Effector memory CD8-positive, alpha-beta T cell (primary cell): ENCODE measurements at places on chromosomes 16 and 17.

GRCh38 chr17:65442691-65443090 lies 118.8 kb downstream of the AXIN2 start:
- no peaks in the 10 kb centered on the region for H3K36me3 ChIP-seq
- DNase-seq = no peak
- H3K4me1 ChIP-seq = no peaks in the 10 kb centered on the region
- H3K27ac ChIP-seq = no peak overlapping the region
- H3K27me3 ChIP-seq = peaks cover 81% of the 10 kb centered on the region

DNA sequence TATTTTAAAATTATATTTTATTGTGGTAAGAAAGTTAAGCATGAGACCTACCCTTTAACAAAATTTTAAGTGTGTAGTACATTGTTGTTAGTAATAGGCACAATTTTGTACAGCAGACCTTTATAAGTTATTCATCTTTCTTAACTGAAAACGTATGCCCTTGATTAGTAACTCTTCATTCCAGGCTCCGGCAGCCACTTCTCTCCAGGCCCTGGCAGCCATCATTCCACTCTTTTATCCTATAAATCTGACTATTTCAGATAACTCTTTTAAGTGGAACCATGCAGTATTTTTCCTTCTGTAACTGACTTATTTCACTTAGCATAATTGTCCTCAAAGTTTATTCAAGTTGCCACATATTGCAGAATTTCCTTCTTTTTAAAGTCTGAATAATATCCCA lies 348.2 kb downstream of the CDH11 start:
- no peaks in the 10 kb centered on the region for H3K36me3 ChIP-seq
- no peak for DNase-seq
- H3K4me1 ChIP-seq = no peaks in the 10 kb centered on the region
- no peak overlapping the region for H3K27ac ChIP-seq

GRCh38 chr16:379183-379960 lies 2.4 kb downstream of the PGAP6 start:
- H3K27me3 ChIP-seq = no peaks in the 10 kb centered on the region
- H3K4me1 ChIP-seq = peaks cover 20% of the 10 kb centered on the region
- DNase-seq = no peak

DNA sequence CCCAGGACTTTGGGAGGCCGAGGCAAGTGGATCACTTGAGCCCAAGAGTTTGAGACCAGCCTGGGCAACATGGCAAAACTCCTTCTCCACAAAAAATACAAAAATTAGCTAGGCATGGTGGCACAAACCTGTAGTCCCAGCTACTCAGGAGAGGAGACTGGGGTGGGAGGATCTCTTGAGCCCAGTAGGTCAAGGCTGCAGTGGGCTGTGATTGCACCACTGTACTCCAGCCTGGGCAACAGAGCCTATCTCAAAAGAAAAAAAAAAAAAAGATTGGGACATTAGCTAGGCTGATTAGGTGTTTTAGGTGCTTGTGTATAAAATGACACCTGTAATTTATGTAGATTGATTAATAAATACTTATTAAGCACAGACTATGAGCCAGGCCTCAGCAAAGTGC lies 10.1 kb downstream of the GFOD2 start:
- peaks cover 8% of the 10 kb centered on the region for H3K36me3 ChIP-seq
- no peaks in the 10 kb centered on the region for H3K27me3 ChIP-seq
- peaks cover 22% of the 10 kb centered on the region for H3K4me1 ChIP-seq
- DNase-seq = no peak
- no peak overlapping the region for H3K4me3 ChIP-seq
- peak overlapping the region; percentile 70 for H3K27ac ChIP-seq

DNA sequence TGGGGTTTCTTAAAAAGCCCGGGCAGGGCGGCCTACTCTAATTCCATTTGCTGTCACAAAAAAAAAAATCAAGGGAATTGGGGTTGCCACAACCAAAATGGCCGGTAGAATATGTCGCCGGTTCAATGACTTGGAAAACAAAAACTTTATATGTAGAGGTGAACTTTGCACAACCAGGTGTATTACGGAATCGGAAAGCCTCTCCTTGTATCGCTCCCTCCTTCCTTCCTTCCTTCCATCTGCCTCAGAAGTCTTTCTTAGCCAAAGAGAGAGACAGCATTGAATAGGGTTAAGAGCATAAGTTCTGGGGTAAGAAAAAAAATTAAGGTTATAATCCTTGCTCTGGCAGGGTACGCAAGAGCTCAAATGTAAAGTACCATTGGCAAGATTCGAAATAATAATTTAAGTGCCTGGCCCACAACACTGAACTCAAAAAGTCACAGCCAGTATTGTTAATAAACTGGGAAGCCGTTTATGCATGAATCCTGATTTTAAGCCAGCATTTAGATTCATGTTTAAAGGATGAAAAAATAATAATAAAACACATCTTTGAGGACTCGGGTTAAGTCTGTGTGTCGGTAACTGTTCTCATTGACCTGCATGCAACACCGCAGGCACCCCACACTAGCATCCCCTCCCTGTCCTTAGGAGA lies 522 bp upstream of the GLG1 start:
- peak overlapping the region; percentile 95 for H3K27ac ChIP-seq
- DNase-seq = no peak
- H3K27me3 ChIP-seq = no peaks in the 10 kb centered on the region
- H3K4me1 ChIP-seq = peaks cover 42% of the 10 kb centered on the region

DNA sequence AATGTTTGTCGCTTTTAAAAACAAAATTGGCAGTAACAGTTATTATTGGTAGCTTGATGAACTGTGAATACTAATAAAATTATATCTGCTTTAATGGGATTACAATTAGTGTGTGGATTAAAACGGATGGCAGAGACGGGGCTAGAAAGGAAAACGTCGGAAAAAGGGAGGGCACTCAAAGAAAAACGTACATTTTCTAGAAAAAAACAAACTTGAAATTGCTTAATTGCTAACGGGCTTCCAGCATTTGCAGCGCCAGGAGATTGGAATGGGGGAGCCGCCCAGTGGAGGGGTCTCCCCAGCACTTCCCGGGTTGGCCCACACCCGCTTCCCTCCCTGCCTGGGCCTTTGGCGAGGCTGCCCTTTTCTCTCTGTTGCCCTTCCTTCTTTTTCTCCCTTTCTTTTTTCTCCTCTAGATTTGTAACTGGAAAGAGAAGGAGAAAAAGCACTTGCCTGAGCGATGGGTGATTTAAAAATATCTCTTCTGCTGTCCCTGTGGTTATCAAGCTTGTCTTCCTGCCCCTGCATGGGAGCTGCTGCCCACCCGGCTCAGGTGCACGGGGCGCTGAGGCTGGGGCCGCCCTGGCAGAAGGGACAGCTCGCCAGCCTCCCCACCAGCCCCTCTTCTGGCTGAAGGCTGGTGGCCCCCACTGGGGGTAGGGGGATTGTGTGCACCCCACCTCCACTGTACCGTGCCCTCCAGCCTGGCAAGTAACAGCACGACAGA lies 5.9 kb downstream of the BAHCC1 start:
- no peak overlapping the region for H3K27ac ChIP-seq
- peaks cover 21% of the 10 kb centered on the region for H3K36me3 ChIP-seq
- H3K27me3 ChIP-seq = peaks cover 81% of the 10 kb centered on the region

- peak overlapping the region; percentile 97 for H3K27ac ChIP-seq
- DNase-seq = no peak
- peaks cover 66% of the 10 kb centered on the region for H3K4me1 ChIP-seq
- no peaks in the 10 kb centered on the region for H3K27me3 ChIP-seq
Observed at GRCh38 chr16:57537581-57538234, 1.3 kb upstream of the CCDC102A start.

DNA sequence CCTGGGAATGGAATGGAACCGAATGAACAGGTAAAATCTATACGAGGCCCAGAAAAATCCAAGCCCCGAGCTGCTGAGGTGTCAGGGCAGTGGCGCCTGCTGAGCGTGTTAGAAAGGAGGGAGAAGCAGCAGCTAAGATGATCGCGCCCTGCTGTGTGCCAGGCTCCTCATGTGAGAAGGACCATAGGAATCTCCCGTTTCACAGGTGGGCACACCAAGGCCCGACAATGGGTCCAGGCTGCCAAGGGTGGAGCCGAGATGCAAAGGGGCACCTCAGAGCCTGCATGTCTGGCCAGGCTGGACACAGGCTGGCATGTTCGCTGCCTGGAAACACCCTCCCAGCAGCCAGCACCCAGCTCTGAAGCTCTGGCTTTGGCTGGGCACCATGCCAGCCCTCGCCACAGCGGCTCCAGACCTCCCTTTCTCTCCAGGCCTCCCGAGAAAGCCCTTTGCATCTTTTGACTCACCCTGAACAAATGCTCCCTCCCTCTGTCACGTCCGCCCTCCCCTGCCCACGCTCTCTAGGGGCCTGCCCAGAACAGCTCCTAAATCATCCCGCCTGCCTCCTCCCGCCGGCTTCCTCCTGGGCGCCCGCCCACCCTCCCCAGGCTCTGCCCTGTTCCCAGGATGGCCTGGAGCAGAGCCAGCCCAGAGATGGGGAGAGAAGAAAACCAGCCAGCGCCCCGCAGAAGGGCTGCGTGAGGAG lies 217.8 kb upstream of the GSE1 start:
- no peaks in the 10 kb centered on the region for H3K4me1 ChIP-seq
- H3K27ac ChIP-seq = no peak overlapping the region
- H3K36me3 ChIP-seq = no peaks in the 10 kb centered on the region
- no peak for DNase-seq
- no peak overlapping the region for H3K4me3 ChIP-seq

GRCh38 chr16:46629331-46630219 lies 8.4 kb upstream of the SHCBP1 start:
- no peaks in the 10 kb centered on the region for H3K36me3 ChIP-seq
- no peaks in the 10 kb centered on the region for H3K4me1 ChIP-seq
- no peak overlapping the region for H3K27ac ChIP-seq

DNA sequence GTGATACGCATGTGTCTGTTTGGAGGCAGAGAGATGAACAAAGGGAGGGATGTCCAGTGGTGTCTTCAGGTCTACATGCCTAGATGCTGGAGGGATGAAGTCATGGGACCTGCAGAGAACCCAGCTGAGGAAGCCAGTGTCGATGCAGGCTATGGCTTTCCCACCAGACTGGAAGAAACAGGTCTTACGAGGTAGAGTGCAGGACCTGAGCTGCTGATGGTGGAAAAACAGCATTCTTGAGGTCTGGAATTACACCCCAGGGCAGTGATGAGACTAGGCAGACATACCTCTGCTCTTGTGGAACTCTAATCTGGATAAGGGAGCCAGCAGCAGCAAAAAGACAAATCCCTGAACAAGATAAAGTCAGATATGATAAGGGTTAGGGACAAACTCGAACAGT lies 37.4 kb downstream of the ARSG start:
- peaks cover 23% of the 10 kb centered on the region for H3K4me1 ChIP-seq
- no peaks in the 10 kb centered on the region for H3K27me3 ChIP-seq
- no peak overlapping the region for H3K27ac ChIP-seq
- no peaks in the 10 kb centered on the region for H3K36me3 ChIP-seq
- DNase-seq = no peak
- H3K4me3 ChIP-seq = no peak overlapping the region

- no peaks in the 10 kb centered on the region for H3K36me3 ChIP-seq
- H3K27me3 ChIP-seq = peaks cover 23% of the 10 kb centered on the region
- H3K27ac ChIP-seq = no peak overlapping the region
Observed at GRCh38 chr16:11402051-11402744, 56.9 kb downstream of the RMI2 start.

- peaks cover 3% of the 10 kb centered on the region for H3K4me1 ChIP-seq
- peak overlapping the region; percentile 39 for H3K27ac ChIP-seq
Observed at GRCh38 chr16:57213462-57213861, 27.3 kb downstream of the RSPRY1 start.

DNA sequence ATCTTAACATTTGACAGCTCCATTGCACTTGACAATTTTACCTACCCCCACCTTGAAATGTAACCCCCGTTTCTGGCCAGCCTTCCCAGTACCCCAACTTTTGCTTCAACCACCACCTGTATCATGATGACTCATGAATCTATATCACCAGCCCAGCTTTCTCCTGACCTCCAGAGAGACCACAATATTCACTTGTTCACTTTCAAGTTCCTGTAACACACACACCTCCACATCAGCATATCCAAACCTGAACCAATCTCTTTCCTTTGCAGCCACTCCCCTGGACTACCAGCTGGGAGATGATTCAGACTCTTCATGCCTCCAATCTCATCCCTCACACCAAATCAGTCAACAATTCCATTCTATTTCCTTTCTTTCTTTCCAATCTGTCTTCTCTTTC lies 8.0 kb downstream of the SMG6 start:
- H3K27ac ChIP-seq = no peak overlapping the region
- no peak for DNase-seq
- no peak overlapping the region for H3K4me3 ChIP-seq

DNA sequence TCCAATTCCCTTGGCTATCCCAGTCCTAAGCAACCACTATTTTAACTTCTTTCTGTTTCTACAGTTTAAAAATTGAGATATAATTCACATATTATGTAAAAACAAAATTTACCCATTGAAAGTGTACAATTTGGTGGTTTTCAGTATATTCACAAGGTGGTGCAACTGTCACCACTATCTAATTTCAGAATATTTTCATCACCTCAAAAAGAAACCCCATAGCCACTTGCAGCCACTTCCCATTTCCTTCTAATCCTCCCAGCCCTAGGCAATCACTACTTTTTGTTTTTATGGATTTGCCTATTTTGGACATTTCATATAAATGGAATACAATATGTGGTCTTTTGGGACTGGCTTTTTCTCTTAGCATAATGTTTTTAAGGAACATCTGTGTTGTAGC lies 36.1 kb upstream of the NACA2 start:
- no peaks in the 10 kb centered on the region for H3K4me1 ChIP-seq
- H3K27me3 ChIP-seq = peaks cover 68% of the 10 kb centered on the region
- H3K27ac ChIP-seq = no peak overlapping the region
- no peaks in the 10 kb centered on the region for H3K36me3 ChIP-seq
- DNase-seq = no peak
- H3K4me3 ChIP-seq = no peak overlapping the region

- no peak overlapping the region for H3K27ac ChIP-seq
- H3K4me3 ChIP-seq = no peak overlapping the region
- H3K27me3 ChIP-seq = no peaks in the 10 kb centered on the region
- no peak for DNase-seq
- H3K36me3 ChIP-seq = peaks cover 3% of the 10 kb centered on the region
Observed at GRCh38 chr16:69176033-69176800, 10.7 kb upstream of the SNTB2 start.

DNA sequence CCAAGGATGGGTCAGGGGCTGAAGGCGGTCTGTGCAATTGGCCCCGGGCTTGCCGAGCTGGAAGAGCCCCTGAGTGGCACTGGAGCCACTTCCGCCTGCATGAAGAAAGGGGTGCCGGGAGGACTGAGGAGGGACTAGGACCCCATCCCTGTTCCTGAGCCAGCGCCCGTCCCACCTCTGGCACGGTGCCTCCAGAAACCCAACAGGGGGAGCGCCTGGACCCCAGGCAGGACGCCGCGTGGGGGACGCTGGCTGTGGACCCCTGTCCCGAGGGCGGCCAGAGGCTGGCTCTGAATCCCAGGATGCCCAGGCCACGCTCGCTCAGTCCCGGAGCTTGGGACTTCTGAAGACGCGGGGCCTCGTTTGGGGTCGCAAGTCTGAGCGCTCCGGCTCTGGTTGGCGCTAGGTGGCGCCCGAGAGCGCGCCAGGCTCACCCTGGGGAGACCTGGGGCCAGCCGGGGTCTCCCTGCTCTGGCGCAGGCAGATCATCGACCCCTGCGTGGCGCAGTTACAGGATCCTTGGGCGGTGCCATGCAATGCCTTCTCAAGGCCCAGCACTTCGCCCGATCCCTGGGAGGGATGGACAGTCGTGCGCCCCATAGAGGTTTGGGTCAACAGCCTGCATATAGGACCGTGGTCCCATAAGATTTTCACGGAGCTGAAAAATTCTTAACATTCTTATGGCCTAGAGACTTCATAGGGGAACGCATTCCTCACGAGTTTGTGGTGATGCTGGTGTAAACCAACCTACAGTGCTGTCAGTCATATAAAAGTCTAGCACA lies 58.5 kb upstream of the CREBBP start:
- DNase-seq = peak; percentile 53
- H3K27ac ChIP-seq = no peak overlapping the region
- H3K4me3 ChIP-seq = peak overlapping the region; percentile 15
- no peaks in the 10 kb centered on the region for H3K4me1 ChIP-seq

- H3K4me3 ChIP-seq = no peak overlapping the region
- no peak for DNase-seq
- peaks cover 27% of the 10 kb centered on the region for H3K4me1 ChIP-seq
- peaks cover 6% of the 10 kb centered on the region for H3K36me3 ChIP-seq
Observed at GRCh38 chr16:19691161-19691711, 26.8 kb downstream of the KNOP1 start.
